ENCODE measurements at places on chromosomes 6 and 20.
A peak's percentile ranks its signal among the peaks of the same experiment; 100 is the strongest.

DNA sequence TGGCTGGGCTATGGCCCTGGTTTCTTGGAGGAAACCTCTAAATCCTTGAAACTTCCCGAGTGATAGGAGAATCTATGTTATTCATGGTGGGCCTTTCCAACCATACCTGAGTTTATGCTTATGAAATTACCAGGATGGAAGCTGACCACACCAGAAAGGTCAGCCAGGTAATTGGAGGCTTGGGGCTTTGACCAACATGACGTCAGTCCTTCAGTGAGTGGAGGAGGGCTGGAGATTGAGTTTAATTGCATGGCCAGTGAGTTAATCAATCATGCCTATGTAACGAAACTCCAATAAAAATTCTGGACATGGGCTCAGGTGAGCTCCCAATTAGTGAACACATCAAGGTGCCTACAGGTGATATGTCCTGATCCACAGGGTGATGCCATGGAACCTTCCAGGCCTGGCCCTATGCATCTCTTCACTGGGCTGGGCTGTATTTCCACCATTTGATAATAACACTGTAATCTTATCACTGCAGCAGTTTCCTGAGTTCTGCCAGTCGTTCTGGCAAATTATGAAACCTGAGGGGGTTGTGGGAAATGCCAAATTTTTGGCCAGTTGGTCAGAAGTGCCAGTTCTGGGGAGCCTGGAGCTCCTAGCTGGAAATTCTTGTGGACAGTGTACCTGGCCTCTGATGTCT lies 106.5 kb downstream of the CDH26 start:
- H3K27ac ChIP-seq, result no peak overlapping the region
- H3K27me3 ChIP-seq, result no peaks in the 10 kb centered on the region
- no peak overlapping the region for H3K4me3 ChIP-seq

GRCh38 chr6:149026530-149026942 lies 279.7 kb downstream of the UST start:
- peak; percentile 76 for DNase-seq
- H3K27ac ChIP-seq, result no peak overlapping the region
- no peaks in the 10 kb centered on the region for H3K27me3 ChIP-seq
- H3K4me3 ChIP-seq, result no peak overlapping the region

DNA sequence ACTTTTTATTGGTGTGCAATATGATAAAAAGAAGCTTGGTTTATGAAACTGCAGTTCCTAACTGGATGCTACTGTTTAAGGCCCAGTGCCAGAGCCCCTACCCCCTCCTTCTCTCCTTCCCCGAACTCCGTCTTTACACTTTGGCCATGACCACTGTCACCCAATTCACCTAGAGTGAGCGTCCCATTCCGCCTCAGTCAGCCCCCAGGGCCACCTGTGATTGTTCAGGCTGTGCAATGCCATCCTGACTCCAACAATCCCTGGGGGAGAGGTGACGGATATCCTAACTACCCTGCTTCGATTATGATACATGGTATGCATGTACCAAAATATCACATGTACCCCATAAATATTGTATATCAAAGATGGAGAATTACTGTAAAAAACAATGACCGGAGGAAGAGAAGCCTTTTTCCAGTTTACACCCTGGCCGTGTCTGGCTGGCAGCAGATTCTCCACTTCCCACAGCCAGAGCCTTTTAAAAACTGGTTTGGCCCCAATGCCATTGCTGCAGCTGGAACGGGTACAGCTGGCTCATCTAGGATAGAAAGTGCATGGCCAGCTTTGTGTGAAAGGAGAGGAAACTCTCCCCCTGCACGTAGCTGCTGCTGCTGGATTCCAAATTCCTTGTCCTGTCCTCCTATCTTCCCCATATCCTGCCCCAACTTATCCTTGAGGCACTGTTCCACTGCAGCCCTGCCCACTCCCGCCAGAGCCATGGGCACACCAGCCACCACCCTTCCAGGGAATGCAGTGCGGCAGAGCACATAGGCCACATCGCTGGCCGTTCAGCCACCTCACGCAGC lies 99.7 kb downstream of the JPH2 start:
- H3K4me1 ChIP-seq, result no peaks in the 10 kb centered on the region
- DNase-seq, result peak; percentile 29
- H3K36me3 ChIP-seq, result no peaks in the 10 kb centered on the region
- no peak overlapping the region for H3K4me3 ChIP-seq
- H3K27me3 ChIP-seq, result no peaks in the 10 kb centered on the region
- H3K27ac ChIP-seq, result no peak overlapping the region

DNA sequence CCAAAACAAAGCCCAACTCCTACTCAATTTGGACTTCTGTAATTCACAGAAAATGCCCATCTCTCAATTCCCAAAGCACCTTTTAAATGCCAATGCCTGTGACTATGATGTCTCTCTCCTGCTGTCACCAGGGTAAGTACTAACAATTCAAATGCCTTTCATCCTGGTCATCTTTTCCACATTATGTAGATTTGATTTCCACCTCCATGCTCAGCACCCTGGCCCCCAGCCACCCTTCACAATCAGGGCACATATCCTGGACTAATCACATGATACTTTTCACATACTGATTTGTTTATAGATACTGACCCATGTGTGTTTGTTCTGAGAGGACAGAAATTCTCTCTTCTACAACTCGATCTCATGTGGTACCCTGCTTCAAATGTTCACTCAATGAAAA lies 236.3 kb downstream of the PTPRK start:
- H3K27me3 ChIP-seq, result no peaks in the 10 kb centered on the region
- no peak overlapping the region for H3K4me3 ChIP-seq
- H3K36me3 ChIP-seq, result no peaks in the 10 kb centered on the region
- H3K27ac ChIP-seq, result no peak overlapping the region
- DNase-seq, result no peak
- H3K4me1 ChIP-seq, result peaks cover 9% of the 10 kb centered on the region

GRCh38 chr6:108210556-108210955 lies 44.7 kb downstream of the NR2E1 start:
- H3K4me1 ChIP-seq, result no peaks in the 10 kb centered on the region
- no peak for DNase-seq

GRCh38 chr6:96626759-96627364 lies 63.9 kb downstream of the FHL5 start:
- H3K4me3 ChIP-seq, result no peak overlapping the region
- no peak for DNase-seq
- H3K27ac ChIP-seq, result no peak overlapping the region
- H3K36me3 ChIP-seq, result no peaks in the 10 kb centered on the region
- no peaks in the 10 kb centered on the region for H3K27me3 ChIP-seq
- H3K4me1 ChIP-seq, result no peaks in the 10 kb centered on the region

- H3K27me3 ChIP-seq, result no peaks in the 10 kb centered on the region
- no peak overlapping the region for H3K4me3 ChIP-seq
These were observed 19.6 kb upstream of the IL17F start for GRCh38 chr6:52263709-52264540.

DNA sequence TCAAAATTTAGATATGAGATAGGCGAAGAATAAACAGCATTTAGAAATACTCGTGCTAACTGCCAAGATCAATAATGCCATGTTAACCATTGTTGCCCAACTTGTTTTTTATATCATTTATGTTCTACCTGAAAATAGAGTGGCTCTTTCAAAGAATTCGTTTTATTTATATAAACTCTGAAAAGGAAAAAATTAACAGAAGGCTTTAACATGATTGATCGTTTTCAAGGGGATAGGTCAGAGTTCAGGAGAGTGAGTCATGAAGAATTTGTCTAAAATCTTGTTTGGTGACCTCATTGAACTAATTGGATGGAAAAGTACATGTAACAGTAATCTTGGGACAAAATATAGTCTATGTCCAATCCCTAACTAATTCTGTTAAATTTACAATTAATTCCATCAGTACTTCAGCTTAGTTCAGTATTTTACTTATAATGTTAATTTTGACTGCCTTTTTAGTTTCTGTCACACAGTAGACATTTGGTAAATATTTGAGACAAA lies 11.1 kb upstream of the ELOVL2 start:
- no peak for DNase-seq
- no peak overlapping the region for H3K27ac ChIP-seq
- no peaks in the 10 kb centered on the region for H3K36me3 ChIP-seq
- no peak overlapping the region for H3K4me3 ChIP-seq

GRCh38 chr20:34312544-34313217 lies 9.5 kb upstream of the AHCY start:
- peaks cover 9% of the 10 kb centered on the region for H3K27me3 ChIP-seq
- peak; percentile 98 for DNase-seq
- H3K27ac ChIP-seq, result no peak overlapping the region
- H3K4me1 ChIP-seq, result peaks cover 9% of the 10 kb centered on the region
- H3K4me3 ChIP-seq, result peak overlapping the region; percentile 10
- H3K36me3 ChIP-seq, result no peaks in the 10 kb centered on the region

GRCh38 chr6:149463781-149464180 lies 21.0 kb downstream of the ZC3H12D start:
- DNase-seq, result no peak
- no peaks in the 10 kb centered on the region for H3K27me3 ChIP-seq
- H3K27ac ChIP-seq, result no peak overlapping the region

- no peaks in the 10 kb centered on the region for H3K36me3 ChIP-seq
- no peaks in the 10 kb centered on the region for H3K27me3 ChIP-seq
- H3K4me1 ChIP-seq, result peaks cover 5% of the 10 kb centered on the region
- H3K4me3 ChIP-seq, result no peak overlapping the region
- DNase-seq, result peak; percentile 45
These were observed 491.3 kb downstream of the MAFB start for GRCh38 chr20:40197691-40198090.

DNA sequence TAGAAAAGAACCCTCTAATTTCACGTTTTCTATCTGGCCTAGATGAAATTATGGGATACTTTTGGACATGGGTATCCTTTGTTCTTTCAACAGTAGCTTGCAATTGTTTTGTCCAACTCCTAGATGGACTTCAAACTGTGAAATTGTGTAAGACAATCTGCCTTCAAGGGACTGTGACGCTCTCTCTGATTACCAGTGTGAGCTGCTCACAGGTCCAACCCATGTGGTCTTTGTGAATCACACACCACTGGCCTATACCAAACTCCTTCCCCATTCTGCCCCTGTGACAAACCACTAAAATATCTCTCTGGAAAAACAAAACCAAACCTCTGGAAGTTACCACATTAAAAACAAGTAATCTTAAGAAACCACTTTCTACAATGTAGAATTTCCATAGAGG lies 59.5 kb downstream of the NINL start:
- no peak overlapping the region for H3K27ac ChIP-seq
- no peaks in the 10 kb centered on the region for H3K4me1 ChIP-seq
- H3K27me3 ChIP-seq, result no peaks in the 10 kb centered on the region
- no peak overlapping the region for H3K4me3 ChIP-seq
- peaks cover 61% of the 10 kb centered on the region for H3K36me3 ChIP-seq

GRCh38 chr6:162251257-162251656 lies 476.3 kb downstream of the PRKN start:
- no peak overlapping the region for H3K4me3 ChIP-seq
- no peak overlapping the region for H3K27ac ChIP-seq
- DNase-seq, result peak; percentile 72
- H3K27me3 ChIP-seq, result no peaks in the 10 kb centered on the region

DNA sequence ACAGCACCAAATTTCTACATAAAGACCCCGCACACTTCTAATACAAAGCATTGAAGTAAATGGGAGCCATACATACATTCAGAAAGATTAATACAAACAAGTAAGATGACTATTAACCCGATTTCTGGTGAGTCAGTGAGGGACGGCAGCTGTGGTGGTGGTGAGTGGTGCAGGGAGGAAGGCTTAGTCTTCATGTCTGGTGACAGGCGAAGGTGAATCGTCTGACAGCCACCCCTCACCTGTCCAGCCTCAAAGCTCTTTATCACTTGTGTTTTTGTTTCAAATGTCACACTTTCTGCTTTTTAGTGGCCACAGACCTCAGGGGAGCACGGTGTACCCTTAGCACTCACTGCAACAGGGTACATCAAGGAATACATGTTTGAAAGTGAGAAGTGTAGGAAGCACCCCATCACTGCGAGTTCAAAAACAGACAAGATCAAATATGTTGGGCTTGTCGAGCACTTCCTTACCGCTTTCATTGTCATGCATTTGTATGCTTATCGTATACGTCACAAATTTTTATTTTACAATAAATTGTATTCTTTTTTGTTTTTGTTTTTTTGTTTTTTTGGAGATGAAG lies 63.5 kb downstream of the IRF4 start:
- H3K27me3 ChIP-seq, result no peaks in the 10 kb centered on the region
- H3K4me3 ChIP-seq, result no peak overlapping the region
- no peak for DNase-seq
- H3K36me3 ChIP-seq, result no peaks in the 10 kb centered on the region
- no peaks in the 10 kb centered on the region for H3K4me1 ChIP-seq

DNA sequence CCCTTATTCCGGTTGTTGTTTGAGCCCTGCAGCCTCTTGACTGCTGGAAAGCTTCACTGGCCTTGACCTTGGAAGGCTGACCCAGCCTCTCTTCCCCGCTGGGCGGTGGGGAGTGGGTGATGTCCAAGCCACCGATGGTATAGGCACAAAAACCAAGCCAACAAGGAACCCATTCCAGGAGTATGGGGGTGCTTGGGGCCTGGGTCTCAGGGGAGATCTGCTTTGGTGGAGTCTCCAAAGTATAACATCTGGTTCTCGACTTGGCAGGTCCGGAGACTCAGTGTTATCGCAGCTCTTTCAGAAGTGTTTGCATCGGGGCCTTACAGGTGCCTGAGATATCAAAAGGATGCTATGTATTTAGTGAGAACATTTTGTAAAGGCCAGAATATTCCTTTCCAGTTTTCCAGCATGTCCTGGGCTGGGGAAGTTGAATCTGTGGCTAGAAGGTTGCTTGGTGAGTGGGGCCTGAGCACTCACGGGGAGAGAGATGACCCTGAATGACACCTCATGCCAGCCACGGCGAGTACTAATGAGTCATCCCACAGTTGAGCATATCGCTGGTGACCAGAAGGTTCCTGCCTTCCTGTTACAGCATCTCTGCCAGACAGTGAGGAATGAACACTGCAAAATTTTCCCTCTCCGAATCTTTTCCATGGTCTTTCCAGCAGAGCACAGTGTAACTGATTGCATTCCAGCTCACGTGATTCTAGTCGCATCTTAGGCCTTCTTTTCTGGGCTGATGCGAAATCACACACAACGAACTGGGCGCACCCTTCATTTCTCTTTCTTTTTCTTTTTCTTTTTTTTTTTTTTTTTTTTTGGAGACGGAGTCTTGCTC lies 133.9 kb downstream of the ZDHHC14 start:
- H3K36me3 ChIP-seq, result no peaks in the 10 kb centered on the region
- H3K27me3 ChIP-seq, result no peaks in the 10 kb centered on the region
- no peak overlapping the region for H3K27ac ChIP-seq
- peaks cover 7% of the 10 kb centered on the region for H3K4me1 ChIP-seq
- H3K4me3 ChIP-seq, result no peak overlapping the region

DNA sequence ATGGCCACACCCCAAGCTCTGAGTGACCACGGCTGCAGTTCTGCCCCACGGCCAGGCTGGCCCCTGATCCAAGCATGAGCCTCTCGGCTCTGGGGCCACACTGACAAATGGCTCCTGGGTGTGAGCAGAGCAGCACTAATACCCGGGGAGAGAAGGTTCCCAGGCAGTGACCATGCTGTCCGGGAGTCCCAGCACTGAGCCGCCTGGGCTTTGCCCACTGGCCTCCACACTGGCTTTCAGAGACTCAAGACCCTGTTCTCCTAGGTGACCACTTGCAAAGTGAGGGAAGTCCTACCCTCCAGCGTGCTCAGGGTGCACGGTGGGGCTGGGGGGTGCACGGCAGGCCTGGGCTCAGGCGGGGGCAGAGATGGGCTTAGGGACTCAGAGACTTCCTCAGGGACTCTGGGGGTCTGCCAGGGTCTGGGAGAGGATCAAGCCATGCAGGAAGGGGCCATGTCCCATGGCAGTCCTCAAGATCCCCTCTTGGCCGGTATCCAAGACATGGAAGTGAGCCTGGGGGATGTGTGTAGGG lies 220.2 kb upstream of the RNF24 start:
- no peaks in the 10 kb centered on the region for H3K36me3 ChIP-seq
- no peaks in the 10 kb centered on the region for H3K4me1 ChIP-seq
- no peak for DNase-seq
- no peak overlapping the region for H3K4me3 ChIP-seq
- H3K27ac ChIP-seq, result no peak overlapping the region
- peaks cover 13% of the 10 kb centered on the region for H3K27me3 ChIP-seq
